ENCODE measurements at places on chromosomes 12 and 14.

GRCh38 chr12:85733221-85733840, 102.9 kb downstream of the RASSF9 start:
- DNase-seq = no peak

GRCh38 chr12:91432089-91432488, 249.5 kb upstream of the DCN start:
- DNase-seq = peak; percentile 4

- DNase-seq = no peak
Measured at GRCh38 chr14:88901189-88901588, 76.7 kb downstream of the TTC8 start.

GRCh38 chr12:47234576-47235141, 154.9 kb upstream of the AMIGO2 start:
- DNase-seq = no peak

DNA sequence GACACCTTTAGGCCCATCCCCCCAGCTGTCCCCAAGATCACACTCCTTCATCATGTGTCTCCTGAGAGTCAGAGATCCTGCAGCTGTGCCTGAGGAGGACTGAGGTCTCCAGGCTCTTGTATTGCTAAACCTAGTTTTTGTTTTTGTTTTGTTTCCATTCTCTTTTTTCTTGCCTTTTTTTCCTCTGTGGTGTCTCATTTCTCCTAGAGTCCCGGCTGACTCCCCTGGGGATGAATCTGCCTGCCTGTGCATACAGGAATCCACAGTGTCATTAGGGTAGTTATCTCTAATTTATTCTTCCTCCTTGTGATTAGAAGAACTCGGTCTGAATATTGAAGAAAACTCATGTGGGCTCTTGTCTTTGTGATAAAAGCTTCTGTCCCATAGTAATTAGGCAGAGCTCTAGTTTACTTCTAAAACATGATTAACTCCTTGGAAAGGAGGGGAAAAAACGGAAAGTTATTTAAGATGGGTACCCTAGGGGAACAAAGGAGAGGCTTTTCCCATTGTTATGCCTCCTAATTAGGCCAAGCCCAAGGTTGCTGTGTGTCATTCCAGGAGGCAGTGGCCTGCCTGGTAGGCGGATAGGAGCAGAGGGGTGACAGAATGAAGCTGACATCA, 343.2 kb downstream of the ZFP36L1 start:
- DNase-seq = no peak

GRCh38 chr12:54220092-54220557, 31.3 kb upstream of the SMUG1 start:
- peak; percentile 46 for DNase-seq

GRCh38 chr14:95652690-95653089, 33.5 kb upstream of the TCL1B start:
- no peak for DNase-seq

DNA sequence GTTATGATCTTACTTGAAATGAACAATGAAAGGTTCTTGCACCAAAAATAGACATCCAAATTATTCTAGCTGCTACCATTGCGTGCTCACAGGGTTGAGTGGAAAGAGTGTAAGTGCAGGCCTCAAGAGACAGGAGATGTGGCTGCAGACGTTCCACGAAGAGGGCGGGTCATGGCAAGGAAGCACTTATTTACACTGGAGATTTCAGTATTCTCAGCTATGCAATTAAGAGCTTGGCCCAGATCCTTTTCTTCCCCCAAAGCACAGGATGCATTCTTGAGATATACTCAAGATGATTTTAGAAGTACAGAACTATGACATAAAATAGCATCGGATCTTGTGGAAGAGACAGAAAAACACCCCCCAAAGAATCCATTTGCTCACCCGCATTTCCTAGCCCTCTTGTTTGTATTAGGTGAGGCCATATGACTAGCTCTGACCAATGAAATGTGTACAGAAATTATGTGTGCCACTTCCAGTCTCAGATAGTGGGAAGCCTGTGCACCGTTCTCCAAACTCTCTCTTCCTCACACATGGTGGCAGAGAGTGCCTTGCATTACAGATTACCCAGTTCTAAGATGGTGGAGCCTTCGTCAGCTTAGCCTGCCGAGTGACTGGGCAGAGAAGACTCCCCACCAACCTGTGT, 261.4 kb downstream of the TTC8 start:
- no peak for DNase-seq

GRCh38 chr12:27780612-27781408, 774 bp upstream of the MANSC4 start:
- no peak for DNase-seq

DNA sequence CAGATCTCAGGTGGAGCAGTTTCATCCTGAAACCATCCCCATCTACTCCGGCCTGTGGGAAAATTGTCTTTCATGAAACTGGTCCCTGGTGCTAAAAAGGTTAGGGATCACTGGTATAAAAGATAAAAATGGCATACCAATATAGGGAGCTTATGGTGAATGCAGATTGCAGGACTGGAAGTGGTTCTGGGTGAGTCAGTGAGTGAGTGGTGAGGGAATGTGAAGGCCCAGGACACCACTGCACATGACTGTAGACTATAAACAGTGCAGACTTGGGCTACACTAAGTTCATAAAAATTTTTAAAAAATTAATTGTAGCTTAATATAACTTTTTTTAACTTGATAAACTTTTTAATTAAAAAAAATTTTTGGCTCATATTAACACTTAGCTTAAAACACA, 67.0 kb upstream of the RD3L start:
- DNase-seq = no peak

GRCh38 chr12:124893792-124894516, 20.5 kb downstream of the UBC start:
- DNase-seq = no peak

- no peak for DNase-seq
Measured at GRCh38 chr14:87282266-87282665, 710.7 kb downstream of the GALC start.

DNA sequence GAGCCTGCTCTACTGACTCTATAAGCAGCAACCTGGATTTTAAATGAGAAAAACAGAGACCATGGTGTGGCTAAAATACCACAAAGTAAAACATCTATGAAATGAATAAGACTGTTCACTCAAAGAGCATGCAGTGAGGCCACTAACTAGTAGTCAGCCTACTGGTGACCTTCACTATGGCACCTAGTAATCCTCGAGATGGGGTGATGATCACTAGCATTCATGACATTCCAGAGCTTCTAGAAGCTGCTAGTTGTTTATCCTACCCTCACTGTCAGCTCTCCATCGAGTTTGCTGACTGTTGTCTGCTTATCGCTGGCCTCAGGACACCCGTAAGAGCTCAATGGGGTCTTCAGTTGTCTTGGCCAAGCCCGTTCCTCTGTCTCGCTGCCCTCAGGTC, 13.7 kb downstream of the SPTB start:
- DNase-seq = no peak

GRCh38 chr12:527241-527640, 67.5 kb downstream of the B4GALNT3 start:
- no peak for DNase-seq

DNA sequence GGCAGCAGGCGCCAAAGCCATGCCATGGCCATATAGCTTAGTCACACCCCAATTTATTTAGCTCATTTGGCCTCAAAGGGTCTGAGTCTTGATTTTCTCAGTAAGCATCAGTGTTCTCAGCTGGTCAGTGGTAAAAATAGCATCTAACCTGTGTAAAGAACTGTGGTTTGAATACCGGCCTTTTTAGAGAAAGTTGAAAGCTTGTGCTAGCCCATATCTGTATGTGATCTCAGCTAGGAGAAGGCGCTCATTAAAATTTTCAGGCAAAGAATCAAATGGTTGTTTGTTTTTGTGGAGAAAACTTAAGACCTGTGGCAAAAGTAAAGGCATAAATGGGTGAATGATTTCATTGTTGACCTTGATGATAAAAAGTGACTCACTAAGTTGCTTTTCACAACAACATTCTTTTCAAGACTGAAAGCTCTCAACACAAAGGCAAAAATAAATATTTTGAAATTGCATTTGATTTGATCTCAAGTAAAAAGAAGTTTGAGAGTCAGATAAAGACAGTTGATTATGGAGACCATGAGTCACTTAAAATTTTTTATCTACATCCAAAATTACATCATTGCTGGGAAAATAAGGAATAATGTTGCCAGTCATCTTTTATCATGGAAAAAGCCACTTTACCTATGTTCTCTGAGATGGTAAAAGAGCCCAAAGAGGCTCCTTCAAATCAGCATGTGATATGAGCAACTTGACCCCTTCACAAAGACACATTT, 128.5 kb upstream of the RGS6 start:
- DNase-seq = no peak

GRCh38 chr12:3869865-3870264, 3.3 kb downstream of the PARP11 start:
- no peak for DNase-seq

DNA sequence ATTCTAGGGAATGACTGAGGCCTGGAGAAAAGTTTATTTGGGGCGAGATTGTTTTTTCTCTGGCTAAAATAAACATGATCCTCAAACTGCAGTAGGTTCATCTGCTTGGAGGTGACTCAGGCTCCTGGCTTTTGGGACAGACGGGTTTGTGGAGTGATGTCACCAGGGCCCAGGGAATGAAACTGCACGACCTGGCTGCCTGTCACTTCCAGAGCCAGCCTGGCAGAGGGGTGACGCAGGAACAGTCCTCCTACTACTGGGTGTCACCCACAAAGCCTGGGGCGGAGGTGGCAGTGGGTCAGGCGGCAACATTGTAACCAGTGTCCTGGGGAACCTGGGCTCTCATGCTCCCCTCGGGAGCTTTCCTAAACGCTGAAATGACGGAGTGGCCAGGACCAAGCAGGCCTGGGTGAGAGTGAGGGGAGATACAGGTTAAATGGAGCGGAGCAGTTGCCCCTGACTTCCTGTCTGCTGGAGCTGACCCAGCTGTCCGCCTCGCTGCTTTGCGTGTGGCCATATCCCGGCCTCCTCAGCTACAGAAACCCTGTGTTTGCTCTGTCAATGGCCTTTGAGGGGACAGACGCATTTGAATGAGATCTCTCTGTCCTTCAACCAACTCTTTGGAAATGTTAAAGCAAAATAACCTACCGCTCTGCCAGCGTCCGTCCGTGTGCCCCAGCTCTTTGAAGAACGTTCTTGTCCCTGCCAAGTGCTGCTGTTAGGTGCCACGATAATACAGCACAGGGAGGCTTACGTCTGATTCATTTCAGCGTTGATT, 6.5 kb downstream of the HIP1R start:
- DNase-seq = no peak

GRCh38 chr14:31510222-31510621, 22.4 kb upstream of the GPR33 start:
- no peak for DNase-seq

DNA sequence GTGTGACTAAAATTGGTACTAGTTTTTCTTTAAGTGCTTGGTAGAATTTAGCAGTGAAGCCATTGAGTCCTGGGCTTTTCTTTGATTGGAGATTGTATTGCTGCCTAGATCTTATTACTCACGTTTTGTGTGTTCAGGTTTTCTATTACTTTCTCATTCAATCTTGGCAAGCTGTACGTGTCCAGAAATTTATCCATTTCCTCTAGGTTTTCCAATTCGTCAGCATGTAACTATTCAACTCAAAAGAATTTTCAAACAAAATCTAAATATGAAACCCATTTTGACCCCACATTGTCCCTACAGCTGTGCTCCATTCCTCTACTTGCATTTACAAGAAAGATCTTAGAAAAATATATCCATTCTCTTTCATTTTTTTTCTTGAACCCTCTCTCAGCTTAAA, 1613.4 kb upstream of the SEL1L start:
- DNase-seq = no peak

- DNase-seq = peak; percentile 34
Measured at GRCh38 chr14:33986804-33987203, 35.9 kb upstream of the EGLN3 start.

- DNase-seq = peak; percentile 83
Measured at GRCh38 chr14:23057757-23058653, 685 bp upstream of the CDH24 start.

- peak; percentile 97 for DNase-seq
Measured at GRCh38 chr14:30223385-30223785, 295.7 kb upstream of the PRKD1 start.

GRCh38 chr12:25723336-25723735, 170.3 kb upstream of the LMNTD1 start:
- DNase-seq = no peak

DNA sequence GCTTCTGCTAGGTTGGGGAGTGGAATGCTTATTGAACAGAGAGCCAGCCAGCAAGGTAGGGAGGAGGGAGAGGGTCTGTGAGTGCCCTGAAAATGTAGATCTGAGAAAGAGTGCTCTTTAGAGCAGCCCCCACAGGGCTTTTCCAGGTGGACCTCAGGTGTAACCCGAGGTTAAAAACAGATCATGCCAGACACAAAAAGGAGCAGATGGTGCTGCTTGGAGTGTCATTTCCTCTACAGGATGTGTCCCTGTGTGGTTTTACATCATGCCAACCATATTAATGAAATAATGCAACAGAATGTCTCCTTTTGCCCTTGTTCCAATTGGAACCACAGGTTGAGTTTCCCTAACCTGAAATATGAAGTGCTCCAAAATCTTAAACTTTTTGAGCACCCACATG, 6.4 kb downstream of the SUSD6 start:
- no peak for DNase-seq

DNA sequence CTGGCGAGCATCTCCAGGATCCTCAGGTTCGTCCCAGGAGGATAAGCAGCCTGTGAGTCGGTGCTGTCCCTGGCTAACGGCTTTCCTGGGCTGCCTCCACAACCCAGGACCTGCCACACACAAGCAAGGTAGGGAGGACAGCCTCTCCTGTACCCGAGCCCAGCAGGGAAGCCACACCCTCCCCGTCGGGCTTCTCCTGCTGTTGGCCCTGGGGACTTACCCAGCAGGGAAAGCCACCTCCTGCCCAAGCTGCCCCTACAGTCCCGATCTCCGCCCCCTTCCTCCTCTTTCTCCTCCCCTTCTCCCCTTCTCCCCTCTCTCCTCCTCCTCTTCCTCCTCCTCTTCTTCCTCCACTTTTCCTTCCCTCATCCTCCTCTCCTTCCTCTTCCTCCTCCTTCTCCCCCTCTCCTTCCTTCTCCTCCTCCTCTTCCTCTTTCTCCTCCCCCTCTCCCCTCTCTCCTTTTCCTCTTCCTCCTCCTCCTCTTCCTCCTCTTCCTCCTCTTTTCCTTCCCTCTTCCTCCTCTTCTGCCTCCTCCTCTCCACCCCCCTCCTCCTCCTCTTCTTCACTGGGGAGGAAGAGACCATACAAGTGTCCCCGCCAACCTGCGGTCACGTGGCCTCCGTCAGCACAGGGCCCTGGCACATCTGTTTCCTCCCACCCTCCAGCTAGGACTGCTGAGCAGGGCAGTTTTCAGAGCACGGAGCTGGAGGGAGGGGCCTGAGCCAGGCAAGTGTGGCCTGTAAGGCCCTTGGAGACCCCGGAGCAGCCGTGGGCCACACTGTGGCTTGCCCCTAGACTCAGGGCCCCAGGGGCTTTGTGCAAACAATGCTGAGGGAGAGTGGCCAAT, 17.3 kb upstream of the RFLNA start:
- no peak for DNase-seq

Data from HS-27A (cell line).